Non-pigmented ciliary epithelial cell (primary cell): ENCODE measurements at places on chromosomes 6 and 20.

DNA sequence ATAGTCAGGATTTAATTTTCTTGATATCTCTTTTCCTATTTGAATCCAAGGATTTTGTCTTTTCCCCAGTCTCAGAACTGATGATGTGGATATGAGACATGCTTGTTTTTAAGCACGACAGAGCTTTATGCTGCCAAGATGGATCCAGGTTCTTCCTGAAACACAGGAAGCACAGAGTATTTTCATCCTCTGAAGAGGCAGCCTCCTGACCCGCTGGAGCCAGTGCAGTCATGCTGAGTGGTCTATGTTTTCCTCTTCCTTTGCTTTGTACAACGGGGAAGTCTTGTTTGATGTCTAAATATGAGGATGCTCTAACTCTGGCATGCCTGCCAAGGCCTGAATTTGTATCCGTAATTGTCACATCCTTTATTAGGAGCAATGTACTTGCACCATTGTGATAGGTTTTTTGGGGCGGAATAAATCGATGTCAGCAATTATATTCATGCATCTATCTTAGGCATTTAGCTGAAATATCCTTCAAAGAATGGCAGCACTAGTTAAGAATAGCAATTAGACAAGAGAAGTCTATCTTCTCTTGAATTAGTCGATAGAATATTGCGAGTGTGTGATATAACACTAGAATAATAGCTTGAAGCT, 407.1 kb upstream of the JAG1 start:
- DNase-seq, result no peak

- peak; percentile 97 for DNase-seq
Observed at GRCh38 chr6:80638213-80639055, 532.0 kb downstream of the BCKDHB start.

- no peak for DNase-seq
Observed at GRCh38 chr20:54119744-54120143, 49.4 kb upstream of the BCAS1 start.

DNA sequence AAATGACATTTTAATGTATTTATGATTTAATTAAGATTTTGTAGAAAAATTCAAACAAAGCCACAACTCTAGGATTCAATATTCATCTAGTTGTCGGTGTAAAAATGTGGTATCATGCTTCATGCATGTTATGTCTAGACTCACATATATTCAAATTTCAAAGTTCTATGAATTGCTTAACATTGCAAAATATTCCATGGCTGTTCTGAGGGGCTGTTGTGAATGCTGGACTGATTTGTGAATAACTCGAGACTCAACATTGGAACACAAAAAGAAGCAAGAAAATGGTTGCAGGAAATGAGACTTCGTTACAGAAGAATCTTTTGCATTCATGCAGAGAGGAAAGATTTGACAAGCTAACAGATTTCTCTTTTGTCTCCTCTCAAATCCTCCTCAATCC, 705.9 kb downstream of the DHX35 start:
- no peak for DNase-seq

DNA sequence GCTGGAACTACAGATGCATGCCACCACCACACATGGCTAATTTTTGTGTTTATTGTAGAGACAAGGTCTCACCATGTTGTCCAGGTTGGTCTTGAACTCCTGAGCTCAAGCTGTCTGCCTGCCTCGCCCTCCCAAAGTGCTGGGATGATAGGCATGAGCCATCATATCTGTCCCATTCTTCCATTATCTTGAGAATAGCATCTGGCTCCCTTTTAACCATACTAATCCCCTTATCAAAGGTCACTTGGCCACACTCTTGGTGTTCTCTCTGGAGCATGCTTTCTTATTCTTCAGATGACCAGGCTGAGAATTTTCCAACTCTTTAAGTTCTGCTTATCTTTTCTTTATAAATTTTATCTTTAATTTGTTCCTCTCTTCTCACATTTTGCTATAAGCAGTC, 15.9 kb upstream of the TRERF1 start:
- no peak for DNase-seq

DNA sequence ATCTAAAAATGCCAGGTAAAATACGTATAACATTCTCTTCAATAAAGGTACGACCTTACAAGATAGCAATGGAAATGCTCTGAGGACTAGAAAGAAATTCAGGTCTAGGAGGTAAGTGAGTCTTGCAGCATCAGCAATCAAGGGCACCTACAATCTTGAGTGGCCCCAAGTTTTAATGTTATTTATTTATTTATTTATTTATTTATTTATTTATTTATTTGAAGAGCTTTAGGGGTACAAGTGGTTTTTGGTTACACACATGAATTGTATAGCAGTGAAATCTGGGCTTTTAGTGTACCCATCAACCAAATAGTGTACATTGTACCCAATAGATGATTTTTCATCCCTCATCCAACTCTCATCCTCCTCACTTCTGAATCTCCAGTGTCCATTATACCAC, 574.0 kb upstream of the POU3F2 start:
- no peak for DNase-seq

DNA sequence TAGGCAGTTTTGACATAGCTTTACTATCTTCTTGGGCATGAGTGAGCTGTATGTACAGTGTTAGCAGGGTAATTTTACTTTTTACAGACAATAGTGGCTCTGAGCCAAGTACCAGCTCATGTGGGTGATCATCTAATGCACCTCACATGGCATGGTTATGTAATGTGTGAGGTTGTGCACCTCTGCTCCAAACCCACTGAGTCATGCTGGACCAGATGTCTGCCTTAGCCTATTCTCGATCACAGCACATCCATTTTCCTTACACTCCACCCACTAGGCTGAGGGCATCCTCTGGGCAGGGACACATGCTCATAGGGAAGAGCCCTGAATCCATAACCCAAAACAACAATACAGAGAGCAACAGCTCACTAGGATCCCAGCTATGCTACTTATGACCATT, 71.6 kb upstream of the FBXL4 start:
- DNase-seq, result no peak

- no peak for DNase-seq
Observed at GRCh38 chr6:168331058-168331457, 11.5 kb upstream of the DACT2 start.

DNA sequence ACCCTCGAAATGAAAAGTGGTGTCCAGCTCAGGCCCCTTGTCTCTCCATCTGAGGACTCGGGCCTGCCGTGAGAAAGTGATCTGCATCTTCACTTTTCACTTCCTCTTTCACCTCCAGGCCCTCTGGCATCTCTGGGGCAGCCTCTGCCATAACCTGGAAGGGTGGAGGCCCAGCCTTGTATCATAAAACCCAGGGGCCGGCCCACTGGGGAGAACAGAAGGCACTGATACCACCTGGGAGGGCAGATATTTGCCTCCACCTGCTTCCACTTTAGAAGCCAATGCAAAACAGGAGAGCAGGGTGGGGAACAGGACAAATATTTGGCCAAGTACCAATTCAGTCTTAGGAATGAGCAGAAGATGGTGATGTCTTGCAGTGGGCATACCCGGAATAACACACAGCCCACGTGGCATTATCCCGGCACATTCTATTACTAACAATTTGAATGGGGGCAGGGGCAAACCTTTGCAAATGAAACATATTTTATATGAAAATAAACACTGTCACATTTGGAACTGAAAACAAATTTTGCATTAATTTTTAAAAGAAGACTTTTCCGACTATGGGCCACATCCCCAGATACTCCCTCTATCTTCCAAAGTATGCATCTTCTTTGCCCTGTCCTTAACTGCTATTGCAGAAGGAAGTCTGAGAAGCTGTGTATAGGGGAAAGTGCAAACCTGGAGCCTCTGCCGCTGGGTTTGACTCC, 69.2 kb upstream of the TBC1D7 start:
- no peak for DNase-seq

GRCh38 chr20:58287638-58288037, 21.9 kb upstream of the RAB22A start:
- no peak for DNase-seq

- no peak for DNase-seq
Observed at GRCh38 chr6:40545954-40546353, 41.2 kb downstream of the LRFN2 start.

GRCh38 chr20:24939036-24939435, 10.0 kb upstream of the CST7 start:
- DNase-seq, result no peak

DNA sequence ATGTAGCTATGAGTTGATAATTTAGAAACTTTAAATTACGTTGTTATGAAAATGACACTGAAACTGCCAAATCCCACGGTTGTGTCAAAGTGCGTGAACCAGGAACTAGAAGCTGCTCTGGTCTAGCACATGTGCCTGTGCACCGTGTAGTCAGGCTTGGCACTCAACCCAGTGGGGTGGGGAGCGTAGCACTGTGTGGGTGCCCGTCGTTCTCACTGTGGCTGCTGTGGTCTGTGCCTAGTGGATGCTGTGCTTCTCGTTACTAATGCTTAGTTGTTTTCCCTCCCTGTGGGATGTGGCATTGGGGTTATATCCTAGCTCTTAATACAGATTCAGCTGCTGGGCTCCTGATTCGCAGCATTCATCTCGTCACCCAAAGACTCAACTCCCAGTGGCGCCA, 46.2 kb upstream of the ADIG start:
- no peak for DNase-seq

- DNase-seq, result no peak
Observed at GRCh38 chr20:38095017-38095686, 61.6 kb downstream of the RPRD1B start.

DNA sequence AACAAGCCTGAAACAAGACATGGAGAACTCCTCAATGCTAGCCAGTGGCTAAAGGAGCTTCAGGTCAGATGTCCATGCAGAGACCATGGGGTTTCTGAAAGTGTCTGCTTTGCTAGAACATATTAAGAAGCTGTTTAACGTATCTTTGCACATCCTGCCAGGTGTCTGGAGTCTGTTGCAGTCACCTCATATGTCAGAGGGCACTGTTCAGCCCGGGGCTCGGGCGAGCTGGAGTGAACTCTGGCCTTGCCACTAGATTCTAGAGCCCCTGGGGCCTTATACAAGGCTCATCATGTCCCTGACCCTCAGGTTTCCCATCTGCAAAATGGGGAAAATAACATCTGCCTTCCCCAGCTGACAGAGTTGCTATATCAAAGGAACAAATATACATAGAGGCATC, 59.0 kb downstream of the PRDM1 start:
- DNase-seq, result no peak

GRCh38 chr6:11198663-11199603, 33.5 kb downstream of the NEDD9 start:
- no peak for DNase-seq

GRCh38 chr20:4925842-4926530, 75.3 kb downstream of the SLC23A2 start:
- peak; percentile 40 for DNase-seq

- no peak for DNase-seq
Observed at GRCh38 chr20:58524814-58525213, 9.6 kb upstream of the APCDD1L start.

DNA sequence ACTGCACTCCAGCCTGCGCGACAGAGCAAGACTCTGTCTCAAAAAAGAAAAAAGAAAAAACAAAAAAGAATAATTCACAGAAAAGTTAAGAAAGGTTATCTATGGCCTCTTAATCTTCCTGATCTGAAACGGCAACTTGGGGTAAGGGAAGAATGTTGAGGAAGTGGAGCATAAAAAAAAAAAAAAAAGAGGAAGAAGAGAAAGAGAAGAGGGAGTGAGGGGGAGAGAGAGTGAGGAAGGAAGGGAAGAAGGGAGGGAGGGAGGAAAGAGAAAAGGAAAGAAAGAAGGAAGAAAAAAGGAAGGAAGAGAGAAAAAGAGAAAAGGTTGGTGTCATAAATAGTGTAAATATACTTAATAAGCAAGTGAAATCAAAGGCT, 68.9 kb upstream of the NCOA3 start:
- DNase-seq, result no peak

- DNase-seq, result no peak
Observed at GRCh38 chr6:108187519-108187918, 21.7 kb downstream of the NR2E1 start.

DNA sequence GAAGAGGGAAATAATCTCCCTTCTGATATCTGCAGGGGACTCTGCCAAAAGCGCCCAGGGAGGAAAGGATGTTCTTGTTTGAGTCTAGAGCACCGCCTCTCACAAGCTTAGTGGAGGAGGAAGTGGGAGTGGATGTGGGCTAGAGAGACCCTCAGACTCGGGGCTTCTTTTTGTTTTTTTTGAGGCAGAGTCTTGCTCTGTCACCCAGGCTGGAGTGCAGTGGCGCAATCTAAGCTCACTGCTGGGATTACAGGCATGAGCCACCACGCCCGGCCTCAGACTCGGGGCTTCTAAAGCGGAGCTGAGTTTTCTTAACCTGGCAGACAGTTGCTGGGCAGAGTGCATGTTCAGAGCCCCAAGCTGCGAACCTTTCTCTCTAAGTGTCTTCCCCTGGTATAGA, 310.8 kb downstream of the BMP7 start:
- DNase-seq, result no peak

GRCh38 chr6:119895626-119896025, 546.1 kb upstream of the MAN1A1 start:
- DNase-seq, result no peak

- DNase-seq, result no peak
Observed at GRCh38 chr6:134802426-134803058, 147.4 kb downstream of the ALDH8A1 start.

DNA sequence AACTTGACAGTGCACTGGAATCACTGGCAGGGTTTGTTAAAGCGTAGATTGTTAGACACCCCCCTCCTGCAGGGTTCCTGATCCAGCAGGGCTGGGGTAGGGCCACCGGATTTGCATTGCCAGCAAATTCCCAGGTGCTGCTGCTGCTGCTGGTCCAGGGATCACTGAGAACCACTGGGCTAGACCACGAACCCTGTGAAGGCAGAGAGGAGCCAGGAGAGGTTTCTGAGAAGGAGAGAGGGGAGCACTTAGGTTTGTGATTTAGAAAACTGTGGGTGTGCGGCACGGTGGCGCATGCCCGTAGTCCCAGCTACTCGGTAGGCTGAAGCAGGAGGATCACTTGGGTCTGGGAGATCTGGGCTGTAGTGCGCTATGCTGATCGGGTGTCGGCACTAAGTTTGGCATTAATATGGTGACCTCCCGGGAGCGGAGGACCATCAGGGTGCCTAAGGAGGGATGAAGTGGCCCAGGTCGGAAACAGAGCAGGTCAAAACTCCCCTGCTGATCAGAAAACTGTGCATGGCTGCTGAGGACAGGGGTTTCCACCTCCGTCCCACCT, 53.6 kb upstream of the FAM83D start:
- no peak for DNase-seq

- no peak for DNase-seq
Observed at GRCh38 chr6:151205721-151206600, 33.8 kb upstream of the AKAP12 start.

DNA sequence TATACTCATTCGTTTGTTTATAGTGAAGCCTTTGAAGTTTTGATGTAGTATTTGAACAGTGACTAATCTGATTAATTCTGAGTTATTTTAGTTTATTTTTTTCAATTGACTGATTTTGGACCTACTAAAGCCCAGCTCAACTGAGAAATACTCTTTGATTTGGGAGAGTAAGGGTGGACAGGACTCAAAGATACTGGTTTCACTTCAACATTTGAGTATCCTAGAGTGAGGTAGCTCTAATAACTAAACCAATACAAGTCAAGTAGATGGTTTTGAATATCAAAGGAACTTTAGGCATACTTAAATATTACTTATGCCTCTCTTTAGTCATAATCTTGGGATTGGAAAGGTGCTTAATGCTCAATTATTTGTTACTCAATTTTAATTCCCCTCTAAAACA, 65.6 kb downstream of the ZNF292 start:
- DNase-seq, result no peak
